Central memory CD8-positive, alpha-beta T cell (primary cell): ENCODE measurements at places on chromosomes 16 and 17.
A peak's percentile ranks its signal among the peaks of the same experiment; 100 is the strongest.

- DNase-seq, result no peak
These were observed 11.4 kb upstream of the CENPV start for GRCh38 chr17:16364625-16365024.

- DNase-seq, result peak; percentile 11
These were observed 11.3 kb downstream of the CORO7 start for GRCh38 chr16:4404967-4405696.

DNA sequence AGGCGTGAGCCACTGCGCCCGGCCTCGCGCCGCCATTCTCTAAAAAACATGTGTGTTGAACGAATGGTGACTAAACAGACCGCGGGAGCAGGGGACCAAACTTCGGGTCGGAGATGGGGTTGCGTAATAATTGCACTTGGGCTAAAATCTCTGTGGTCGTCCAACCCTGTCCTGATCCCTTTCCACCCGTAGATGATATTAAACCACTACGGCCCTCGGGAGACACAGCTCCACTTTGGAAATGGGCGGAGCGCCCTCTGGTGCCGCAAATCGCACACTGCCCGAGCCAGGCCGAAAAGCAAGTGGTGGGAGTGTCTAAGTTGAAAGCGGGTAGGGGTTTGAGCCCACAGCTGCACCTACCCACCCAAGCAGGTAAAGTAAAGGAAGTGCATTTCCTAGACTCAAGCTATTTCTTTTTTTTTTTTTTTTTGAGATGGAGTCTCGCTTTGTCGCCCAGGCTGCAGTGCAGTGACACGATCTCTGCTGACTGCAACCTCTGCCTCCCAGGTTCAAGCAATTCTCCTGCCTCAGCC is 17.0 kb downstream of the CAVIN1 start:
- DNase-seq, result peak; percentile 81

DNA sequence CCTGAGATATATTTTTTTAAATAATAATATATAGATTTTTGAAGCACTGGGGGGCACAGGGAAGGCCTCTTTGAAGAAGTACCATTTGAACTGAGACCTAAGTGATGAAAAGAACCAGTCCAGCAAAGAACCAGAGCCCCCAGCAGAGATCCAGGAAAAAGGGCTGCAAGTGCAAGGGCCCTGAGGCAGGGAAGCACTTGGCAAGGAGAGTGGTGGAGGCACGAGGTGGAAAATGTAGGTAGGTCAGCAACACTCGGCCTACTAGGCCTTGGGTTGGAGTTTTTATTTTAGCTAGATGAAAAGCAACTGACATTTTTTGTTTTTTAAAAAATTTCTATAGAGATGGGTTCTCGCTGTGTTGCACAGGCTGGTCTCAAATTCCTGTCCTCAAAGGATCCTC is 1.6 kb upstream of the CD19 start:
- no peak for DNase-seq

GRCh38 chr17:31052187-31052889 is 42.4 kb upstream of the NF1 start:
- DNase-seq, result no peak
